GM19239 (cell line): ENCODE measurements at places on chromosomes 3 and 15.

DNA sequence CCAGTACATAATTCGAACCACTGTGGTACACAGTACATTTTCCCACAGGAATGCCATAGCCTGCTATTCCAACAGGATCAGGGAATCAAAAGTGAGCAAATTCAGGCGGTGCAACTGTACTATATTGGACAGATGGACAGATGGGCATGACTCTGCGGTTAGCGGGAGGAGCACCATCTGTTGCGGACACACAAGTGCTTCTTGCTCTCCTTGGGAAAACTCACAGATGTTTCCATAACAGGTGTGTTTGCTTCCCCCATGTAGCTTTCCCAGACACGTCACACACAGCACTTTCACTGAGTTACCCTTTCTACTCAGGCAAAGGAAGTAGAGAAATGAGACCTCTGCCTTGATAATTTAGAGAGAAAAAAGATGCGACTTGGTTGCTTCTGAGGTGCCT, 325.1 kb upstream of the THBS1 start:
- DNase-seq: no peak

GRCh38 chr3:23202203-23202920, 765 bp upstream of the UBE2E2 start:
- DNase-seq: no peak

GRCh38 chr15:79582650-79583049, 150.5 kb downstream of the MINAR1 start:
- DNase-seq: no peak

GRCh38 chr3:124097362-124098131, 105.6 kb upstream of the ROPN1 start:
- DNase-seq: no peak

GRCh38 chr3:58640700-58641372, 25.7 kb downstream of the FAM3D start:
- peak; percentile 77 for DNase-seq

- no peak for DNase-seq
These were observed 39.9 kb downstream of the RAB6B start for GRCh38 chr3:133855772-133856171.

- no peak for DNase-seq
These were observed 21.4 kb downstream of the CALML4 start for GRCh38 chr15:68183616-68184315.

DNA sequence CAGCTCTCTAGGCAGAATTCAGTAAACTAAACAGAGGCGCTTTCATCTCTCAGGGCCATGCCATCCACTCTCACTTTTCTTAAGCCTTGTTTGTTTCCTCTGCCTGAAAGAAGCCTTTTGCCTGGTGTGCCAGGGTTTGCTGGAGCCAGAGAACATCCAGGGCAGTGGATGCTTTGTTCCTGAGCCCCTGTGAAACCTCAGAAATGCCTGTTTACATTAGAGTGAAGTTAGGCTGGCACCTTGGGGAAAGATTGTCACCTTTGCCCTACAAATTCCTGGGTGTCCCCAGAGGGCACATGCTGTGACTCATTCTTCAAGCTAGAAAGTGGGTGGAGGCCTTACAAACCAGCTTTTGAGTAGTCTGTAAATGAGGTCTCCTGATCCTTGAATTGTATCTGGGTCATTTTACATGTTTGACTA, 10.7 kb upstream of the TRAK1 start:
- DNase-seq: no peak

DNA sequence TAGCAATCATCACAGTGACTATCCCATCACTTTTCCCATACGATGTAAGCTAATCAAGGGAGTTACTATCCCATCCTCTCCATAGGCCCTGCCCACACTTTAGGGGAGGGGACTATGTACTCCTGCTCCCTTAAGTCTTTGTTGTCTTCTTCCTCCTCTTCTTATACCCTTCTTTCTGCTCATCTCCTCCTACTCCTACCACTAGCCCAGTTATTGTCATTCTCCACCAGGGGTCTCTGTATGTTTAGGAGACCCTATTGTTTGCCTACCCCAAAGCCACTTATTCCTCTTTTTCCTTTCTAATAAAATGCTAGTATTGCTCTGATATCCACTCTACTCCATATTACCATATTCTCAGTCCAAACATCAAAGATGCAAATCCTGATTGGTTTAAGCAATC, 27.8 kb downstream of the STAC start:
- DNase-seq: no peak

DNA sequence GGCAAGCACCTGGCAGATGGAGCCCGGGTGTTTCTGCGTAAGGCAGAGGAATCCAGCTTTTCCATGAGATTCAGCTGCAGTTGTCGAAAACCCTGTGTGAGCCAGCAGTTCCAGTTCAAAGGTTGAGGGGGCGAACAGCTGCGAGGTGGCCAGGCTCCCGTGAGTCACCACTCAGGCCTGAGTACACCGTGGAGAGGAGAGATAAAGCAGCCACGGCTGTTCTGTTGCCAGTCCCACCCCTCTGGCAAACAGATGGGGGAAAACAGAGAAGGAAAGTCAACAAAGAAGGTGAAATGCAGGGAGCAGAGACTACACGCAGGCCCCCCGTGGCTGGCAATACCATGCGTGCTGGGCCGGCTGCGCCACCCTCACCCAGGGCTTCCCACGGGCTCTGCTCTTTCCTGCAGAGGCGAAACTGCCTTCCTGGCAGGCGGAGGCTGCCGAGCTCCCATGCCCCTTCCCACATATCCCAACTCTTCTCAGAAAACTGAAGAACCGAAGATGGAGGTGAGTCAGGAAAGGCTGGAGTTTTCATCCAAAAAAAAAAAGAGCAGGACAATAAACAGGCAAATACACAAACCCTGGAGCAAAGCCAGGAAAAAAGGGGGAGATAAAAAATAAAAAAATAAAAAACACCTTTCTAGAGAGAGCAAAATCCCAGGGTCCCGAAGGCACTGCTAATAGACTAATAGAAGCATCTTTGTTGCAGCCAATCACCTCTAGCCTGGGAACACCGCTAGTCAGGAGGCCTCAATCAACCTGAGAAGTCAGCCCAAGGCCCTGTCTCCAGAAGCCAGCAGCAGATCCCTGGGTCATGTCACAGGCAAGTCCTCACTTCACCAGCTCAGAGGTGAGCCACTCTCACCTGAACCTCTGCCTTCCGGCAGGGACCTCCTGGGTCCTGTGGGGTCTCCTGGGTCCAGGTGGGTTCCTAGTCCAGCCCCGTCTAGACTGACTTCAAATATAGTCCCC, 37.7 kb downstream of the FAM174B start:
- DNase-seq: no peak

GRCh38 chr15:79659691-79660090, 227.6 kb downstream of the MINAR1 start:
- DNase-seq: no peak

GRCh38 chr3:65914740-65915367, 123.9 kb downstream of the MAGI1 start:
- DNase-seq: no peak

GRCh38 chr3:100254168-100254777, 6.5 kb upstream of the TBC1D23 start:
- peak; percentile 13 for DNase-seq

DNA sequence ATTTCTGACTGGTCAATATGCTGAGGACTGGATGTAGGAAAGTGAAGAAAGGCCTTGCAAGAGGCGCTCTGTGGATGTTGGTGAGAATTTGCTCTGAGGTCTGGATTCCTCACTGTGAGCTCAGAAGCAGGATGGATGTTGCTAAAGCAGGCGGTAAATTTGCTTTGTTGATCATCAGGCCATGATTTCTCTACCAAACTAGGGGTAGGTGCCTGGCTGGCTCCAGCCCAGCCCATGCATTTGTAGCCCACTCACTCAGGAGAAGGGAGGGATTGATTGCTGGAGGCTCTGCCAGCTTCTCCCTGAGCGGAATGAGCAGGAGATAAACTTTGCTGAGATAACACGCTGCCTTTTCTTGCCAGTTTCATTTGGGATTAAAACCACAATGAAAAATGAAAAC, 44.3 kb upstream of the NTRK3 start:
- DNase-seq: no peak

DNA sequence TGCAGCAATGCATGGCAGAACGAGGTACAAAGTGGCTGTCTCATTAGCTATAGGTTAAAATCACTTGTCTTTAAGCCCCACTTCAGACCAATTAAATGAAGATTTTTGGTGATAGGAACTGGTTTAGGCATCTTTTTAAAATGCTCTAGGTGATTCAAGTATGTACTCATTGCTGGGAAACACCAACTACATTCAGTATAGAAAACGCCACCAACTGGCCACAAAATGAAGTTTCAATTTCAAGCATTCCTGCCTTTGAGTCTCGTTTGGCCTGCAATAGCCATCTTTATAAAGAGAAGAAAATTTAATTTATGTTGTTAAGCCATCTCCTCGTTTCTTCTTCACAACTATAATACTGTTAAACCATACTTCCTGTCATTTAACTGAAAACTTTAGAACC, 587.9 kb downstream of the GBE1 start:
- no peak for DNase-seq

DNA sequence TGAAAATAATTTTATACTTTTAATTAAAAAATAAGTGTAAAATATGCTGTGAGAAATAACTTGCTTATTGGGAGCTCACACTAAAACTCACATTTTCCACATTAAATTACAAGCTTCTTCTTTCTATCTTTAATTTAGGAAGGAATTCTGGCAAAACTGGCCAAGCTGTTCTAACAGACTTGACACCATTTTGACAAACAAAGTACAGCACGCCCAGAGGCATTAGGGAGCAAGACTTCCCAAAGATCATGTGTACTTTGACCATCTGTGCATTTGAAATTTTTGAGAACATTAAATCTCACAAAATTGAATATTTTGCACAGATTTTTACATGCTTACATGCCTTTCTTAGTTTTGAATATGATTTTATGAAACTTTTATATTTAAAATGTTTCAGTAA, 1288.4 kb upstream of the CADM2 start:
- no peak for DNase-seq

GRCh38 chr3:43785551-43785950, 94.8 kb downstream of the ABHD5 start:
- no peak for DNase-seq

DNA sequence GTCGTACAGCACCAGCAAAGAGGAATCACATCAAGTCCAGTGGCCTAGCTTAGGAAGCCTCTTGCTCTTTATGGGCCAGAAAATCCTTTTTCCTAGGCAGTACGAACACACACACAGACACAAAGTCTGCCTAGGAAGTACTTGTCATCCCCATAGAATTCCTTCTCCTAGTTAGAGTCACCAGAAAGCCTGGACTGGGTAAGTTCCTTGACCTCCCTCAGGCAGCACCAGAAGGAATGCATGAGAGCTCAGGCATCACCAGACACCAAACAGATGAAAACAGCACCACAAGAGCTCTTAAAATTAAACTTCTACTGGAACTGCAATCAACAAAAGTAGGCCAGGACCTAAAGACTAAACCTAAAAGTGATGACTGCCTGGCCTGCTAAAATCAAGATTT, 192.9 kb upstream of the CCDC54 start:
- no peak for DNase-seq

- DNase-seq: no peak
These were observed 18.4 kb downstream of the CFAP100 start for GRCh38 chr3:126412841-126413692.

GRCh38 chr3:189401196-189401595, 229.4 kb downstream of the TPRG1 start:
- DNase-seq: no peak

GRCh38 chr3:152842413-152842812, 7.5 kb downstream of the P2RY1 start:
- no peak for DNase-seq

DNA sequence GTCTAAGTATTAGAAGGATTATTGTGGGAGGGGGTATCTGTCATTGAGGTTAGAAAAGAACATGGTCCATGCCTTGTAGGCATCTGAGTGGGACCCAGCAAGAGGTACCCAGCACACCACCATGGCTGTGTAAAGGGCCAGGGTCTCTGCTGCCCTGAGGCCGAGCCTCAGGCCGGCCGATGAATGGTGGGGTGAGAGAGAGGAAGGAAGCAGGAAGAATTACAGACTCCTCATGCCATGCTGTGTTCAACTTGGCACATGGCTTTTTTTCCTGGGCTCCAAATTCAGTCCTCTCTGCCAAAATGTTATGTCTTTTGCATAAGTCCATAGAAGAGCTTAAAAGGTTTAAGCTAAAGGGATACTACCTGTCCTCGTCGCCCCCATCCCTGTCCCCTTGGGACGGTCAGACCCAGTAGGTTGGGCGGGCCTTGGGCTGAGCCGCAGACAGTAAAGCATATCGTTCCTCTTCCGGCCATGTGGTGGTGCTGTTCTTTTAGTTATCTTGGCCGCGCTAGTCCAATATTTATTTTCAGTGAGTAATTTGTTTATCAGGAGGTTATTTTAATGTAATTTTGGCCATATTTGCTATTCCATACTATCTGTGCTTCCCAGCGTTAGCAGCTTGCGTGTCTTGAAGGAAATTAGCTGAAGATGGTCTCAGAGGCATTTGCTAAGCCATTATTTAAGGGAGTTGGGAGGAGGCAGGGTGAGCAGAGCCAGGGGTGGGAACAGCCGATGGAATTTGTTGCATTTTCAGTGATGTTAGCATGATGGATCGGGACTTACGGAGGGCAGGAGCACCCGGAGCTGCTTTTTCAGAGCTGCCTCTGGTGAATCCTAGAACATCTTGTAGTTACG, 152.4 kb downstream of the AGBL1 start:
- DNase-seq: no peak

- no peak for DNase-seq
These were observed 126.3 kb upstream of the ZNF385D start for GRCh38 chr3:21877214-21877754.

DNA sequence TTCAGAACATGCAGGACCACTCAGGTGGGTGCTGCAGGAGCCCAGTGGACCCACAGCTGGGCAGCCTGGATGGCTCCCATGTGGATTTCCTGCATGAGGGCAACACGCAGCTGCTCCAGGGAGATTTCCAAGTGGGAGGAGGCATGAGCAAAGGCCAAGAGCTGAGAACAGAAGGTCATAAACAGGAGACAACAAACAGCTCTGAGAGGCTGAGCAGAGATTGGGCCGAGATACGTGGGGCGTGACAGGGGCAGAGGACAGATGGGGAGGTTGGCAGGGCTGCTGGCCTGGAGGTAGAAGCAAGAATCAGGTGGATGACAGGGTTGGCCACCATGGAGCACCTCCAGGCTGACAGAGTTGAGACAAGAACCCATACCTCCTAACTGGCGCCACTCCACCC, 2.9 kb downstream of the PHGR1 start:
- DNase-seq: no peak

DNA sequence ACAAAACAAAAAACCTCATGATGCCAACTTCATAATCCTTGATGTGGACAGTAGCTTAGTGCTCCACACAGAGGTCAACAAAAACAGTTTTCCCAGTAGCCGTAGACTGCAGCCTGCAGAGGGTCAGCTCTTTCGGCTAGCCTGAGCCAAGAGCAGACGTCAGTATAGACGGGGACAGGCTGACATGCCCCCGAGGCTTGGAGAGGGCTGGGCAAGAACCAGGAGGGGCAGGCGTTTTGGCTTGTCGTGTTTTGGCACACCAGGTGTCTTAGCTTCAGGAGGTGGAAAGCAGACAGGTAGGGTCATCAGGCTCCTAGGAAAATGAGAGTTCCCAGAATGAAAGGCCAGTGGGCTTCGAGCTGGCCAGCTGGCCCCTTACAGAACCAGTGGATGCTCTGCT, 21.8 kb downstream of the CAND2 start:
- DNase-seq: no peak

GRCh38 chr3:109026821-109027220, 73.1 kb upstream of the GUCA1C start:
- DNase-seq: no peak
